ENCODE measurements at places on chromosomes 13 and 19.

GRCh38 chr13:41767801-41768200, 193.1 kb downstream of the VWA8 start:
- no peak for DNase-seq

- DNase-seq, result peak; percentile 84
Measured at GRCh38 chr19:1513499-1514294, 878 bp upstream of the ADAMTSL5 start.

- no peak for DNase-seq
Measured at GRCh38 chr13:77406644-77407440, 79.9 kb upstream of the MYCBP2 start.

- no peak for DNase-seq
Measured at GRCh38 chr13:42971691-42972347, 20.2 kb downstream of the EPSTI1 start.

- DNase-seq, result no peak
Measured at GRCh38 chr19:48879025-48879637, 6.9 kb downstream of the PPP1R15A start.
